ENCODE measurements at places on chromosomes 4 and X.
A peak's percentile ranks its signal among the peaks of the same experiment; 100 is the strongest.

- peak; percentile 54 for DNase-seq
These were observed 51.4 kb downstream of the NPY5R start for GRCh38 chr4:163395055-163395454.

GRCh38 chrX:26409636-26410035 is 193.7 kb downstream of the MAGEB5 start:
- DNase-seq, result peak; percentile 92

- no peak for DNase-seq
These were observed 151.1 kb downstream of the SLC7A11 start for GRCh38 chr4:138090918-138091676.

- no peak for DNase-seq
These were observed 94.4 kb upstream of the AMOT start for GRCh38 chrX:112935029-112935428.

- DNase-seq, result peak; percentile 92
These were observed 809 bp downstream of the MND1 start for GRCh38 chr4:153345012-153345981.

DNA sequence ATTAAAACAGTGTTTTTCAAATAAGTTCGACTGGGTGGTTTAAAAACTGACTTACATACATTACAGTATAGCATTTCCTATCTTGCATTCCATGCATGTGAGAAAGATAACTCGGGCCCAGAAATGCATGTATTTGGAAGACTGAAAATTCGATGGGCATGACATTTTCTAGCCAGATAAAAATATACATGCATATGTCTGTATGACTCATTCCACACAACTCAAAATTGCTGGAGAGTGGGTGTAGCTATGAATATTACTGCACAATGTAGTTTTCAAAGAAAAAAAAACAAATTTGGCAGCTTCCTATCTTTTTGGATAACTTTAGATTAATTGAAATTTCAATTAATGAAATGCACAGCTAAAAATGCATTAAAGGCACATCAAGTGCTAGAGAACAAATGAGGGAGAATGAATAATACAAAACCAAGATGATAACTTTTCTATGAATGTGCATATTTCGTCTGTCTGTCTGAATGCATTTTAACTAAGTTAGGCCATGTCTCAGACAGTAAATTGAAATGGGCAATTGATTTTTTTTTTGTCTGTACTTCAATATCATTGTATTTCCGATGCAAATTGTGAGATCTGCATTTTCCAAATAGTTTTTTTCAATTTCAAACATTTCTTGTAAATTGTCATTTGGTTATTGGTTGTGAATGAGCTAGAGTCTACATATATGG is 54.5 kb upstream of the GABRA2 start:
- peak; percentile 14 for DNase-seq

GRCh38 chr4:81211956-81212355 is 3.1 kb downstream of the PRKG2 start:
- DNase-seq, result no peak

GRCh38 chrX:45722471-45722870 is 521.8 kb upstream of the DIPK2B start:
- DNase-seq, result no peak

DNA sequence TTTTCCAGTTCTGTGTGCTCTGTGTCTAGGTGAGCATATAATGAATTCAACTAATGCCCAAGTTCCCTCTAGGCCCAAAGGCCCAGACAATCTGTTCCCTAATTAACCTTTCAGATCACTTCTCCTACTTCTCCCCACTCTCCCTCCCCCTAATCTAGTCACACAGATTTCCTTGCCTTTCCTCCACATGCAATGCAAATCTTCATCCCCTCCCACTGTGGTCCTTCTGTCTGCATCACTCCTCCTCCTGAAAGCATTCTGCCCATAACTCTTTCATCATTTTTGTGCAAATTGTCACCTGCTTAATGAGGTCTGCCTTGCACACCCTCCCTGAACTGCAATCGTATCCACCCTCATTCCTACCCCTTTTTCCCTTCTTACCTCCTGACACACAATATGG is 346.6 kb downstream of the FBXO8 start:
- DNase-seq, result no peak

GRCh38 chr4:103207673-103208072 is 9.5 kb upstream of the CENPE start:
- peak; percentile 17 for DNase-seq

DNA sequence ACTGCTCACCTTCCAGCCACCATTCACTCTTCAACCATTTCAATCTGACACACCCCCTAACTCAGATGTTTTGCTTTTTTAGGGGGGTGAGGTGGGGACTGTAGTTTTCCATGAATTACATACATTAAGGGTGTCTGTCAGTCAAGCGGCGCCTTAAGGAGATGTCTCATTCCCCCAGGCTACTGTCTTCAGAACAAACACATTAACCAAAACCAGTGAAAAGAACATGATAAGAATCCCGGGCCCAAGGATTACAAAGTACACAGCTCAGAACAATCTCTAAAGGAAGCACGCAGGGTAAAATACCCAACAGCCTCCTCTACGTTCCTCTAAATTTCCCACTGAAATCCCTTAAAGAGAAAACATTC is 62.5 kb upstream of the IRF2 start:
- peak; percentile 79 for DNase-seq

DNA sequence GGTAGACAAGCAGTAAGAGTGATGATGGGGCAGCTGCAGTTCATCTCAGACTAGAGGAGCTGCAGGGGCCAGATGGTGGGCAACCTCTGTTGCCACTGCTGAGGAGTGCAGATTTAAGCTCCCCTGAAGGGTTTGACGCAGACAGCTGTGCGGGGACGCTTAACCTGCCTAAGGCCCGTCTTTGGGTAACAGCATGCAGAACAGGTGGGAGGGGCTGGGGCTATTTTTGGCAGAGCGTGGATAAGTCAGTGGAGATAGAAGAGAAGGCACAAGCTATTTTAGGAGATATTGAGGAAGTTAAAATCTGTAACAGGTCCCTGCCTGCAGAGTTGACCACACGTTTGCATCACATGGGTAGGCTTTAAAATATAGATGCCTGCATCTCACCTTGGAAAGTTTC is 10.5 kb downstream of the CD99 start:
- no peak for DNase-seq

GRCh38 chr4:165111906-165112367 is 723 bp downstream of the TMEM192 start:
- DNase-seq, result no peak

DNA sequence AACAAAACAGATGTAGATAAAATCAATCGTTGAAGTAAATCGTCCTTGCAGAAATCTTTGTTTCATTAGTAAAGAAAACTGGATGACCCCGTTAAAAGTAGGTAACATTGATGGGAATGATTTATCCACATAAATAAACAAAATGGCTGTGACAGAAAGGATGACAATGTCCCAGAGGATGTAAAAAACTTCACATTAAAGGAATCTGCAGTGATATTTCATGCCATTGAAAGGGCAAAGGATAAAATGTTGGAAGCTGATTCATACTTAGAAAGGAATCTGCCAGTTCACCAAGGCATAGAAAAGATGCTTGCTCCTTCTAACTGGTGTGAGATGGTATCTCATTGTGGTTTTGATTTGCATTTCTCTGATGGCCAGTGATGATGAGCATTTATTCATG is 24.2 kb upstream of the EPGN start:
- no peak for DNase-seq

DNA sequence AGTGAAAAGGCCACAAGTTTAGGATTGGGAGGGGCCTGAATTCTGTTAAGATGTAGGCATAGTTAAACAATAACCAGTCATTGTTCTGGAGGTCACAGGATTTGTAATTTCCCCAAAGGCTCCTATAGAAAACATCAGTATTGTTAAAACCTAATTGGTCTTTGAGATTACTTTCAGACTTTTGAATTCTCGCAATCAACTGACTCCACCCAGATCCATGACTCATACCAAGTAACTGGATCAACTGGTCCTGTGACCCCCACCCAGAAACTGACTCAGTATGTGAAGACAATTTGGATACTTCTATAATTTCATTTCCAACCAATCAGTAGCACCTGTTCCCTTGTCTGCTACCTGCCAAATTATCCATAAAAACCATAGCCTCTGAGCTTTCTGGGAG is 28.4 kb downstream of the MAGEB16 start:
- peak; percentile 21 for DNase-seq

- no peak for DNase-seq
These were observed 255.7 kb downstream of the TMEM47 start for GRCh38 chrX:34401411-34401810.

DNA sequence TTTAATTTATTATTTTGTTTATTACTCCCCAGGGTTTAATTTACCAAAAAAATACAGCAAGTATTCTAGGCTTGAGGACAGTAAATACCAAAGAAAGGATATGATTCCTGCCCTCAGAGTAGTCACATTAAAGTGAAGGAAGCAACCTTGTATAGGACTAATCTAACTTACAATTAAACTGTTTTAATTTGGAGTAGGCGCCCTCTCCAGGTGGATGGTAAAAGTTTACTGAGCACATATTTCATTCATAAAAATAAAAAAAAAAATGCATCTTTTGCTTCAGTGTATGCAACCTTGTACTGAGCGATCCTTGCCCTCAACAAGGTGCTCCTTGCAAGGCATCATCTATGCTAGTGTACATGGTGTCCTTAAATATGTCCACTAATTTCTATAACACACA is 72.0 kb upstream of the MAGEB16 start:
- peak; percentile 67 for DNase-seq

DNA sequence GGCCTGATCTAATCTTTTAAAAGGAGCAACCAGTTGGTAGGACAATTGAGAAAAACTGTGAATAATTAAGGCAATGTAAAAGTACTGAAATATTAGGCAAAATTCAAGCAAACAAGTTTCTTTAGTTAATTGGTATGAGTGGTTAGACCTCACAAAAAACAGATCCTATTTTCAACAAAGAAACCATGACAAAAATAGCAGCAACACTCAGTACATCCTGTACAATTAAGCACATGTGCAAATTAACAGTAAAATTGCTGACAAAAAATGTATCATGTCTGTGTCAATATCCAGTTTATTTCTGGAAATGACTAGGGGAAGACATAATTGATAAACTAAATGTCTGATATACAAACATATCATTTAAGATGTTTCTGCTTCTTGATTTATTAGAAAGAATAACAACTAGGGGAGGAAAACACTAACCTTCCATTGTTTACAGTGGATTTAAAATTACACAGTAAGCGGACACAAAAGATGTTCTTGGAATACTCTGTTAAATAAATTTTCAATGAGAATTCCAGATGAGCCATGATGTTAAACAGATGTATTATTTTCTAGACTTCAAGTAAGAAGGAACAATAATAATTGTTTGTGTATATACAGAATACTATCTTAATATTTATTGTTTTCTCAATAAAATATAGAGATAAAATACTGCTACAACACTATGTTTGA is 638.9 kb downstream of the SPRY1 start:
- no peak for DNase-seq

- no peak for DNase-seq
These were observed 3.7 kb downstream of the FGD1 start for GRCh38 chrX:54492340-54492739.

DNA sequence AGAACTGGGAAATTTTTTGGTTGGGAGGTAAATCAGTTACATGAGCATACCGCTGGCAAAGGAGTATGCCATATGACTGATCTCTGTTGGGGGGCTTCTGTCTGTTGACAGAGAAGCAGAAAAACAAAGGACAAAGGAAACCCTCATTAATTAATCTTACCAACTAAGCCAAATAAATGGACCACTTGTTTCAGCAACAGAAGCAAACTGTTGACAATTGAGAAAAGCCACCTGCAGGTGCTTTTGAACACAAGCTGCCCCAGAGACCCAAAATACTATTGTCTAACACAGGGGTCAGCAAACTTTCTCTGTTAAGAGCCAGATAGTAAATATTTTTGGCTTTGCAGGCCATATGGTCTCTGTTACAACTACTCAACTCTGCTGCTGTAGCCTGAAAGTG is 7.0 kb upstream of the FRYL start:
- DNase-seq, result no peak

GRCh38 chrX:8043546-8043945 is 116.3 kb upstream of the PNPLA4 start:
- DNase-seq, result no peak

DNA sequence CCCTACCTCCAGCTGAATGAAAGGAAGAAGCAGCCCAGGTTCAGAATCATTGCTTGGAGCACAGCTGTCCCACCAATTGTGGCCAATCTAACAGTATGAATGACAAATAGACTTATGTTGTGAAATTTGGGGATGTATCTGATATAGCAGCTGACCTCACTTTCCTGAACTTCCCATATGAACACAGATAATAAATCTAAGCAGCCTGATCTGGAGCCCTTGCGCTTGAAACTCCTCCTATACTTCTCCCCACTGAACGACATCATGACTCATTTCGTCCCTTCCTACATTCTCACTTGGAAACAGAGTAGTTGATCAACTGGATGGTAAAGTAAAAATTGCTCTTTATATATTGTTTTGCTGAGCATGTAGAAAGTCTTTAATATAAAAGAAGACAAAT is 24.2 kb upstream of the AMELX start:
- peak; percentile 23 for DNase-seq

GRCh38 chrX:56219700-56220099 is 12.5 kb upstream of the KLF8 start:
- DNase-seq, result peak; percentile 20

GRCh38 chrX:23819385-23820234 is 36.6 kb downstream of the SAT1 start:
- no peak for DNase-seq

DNA sequence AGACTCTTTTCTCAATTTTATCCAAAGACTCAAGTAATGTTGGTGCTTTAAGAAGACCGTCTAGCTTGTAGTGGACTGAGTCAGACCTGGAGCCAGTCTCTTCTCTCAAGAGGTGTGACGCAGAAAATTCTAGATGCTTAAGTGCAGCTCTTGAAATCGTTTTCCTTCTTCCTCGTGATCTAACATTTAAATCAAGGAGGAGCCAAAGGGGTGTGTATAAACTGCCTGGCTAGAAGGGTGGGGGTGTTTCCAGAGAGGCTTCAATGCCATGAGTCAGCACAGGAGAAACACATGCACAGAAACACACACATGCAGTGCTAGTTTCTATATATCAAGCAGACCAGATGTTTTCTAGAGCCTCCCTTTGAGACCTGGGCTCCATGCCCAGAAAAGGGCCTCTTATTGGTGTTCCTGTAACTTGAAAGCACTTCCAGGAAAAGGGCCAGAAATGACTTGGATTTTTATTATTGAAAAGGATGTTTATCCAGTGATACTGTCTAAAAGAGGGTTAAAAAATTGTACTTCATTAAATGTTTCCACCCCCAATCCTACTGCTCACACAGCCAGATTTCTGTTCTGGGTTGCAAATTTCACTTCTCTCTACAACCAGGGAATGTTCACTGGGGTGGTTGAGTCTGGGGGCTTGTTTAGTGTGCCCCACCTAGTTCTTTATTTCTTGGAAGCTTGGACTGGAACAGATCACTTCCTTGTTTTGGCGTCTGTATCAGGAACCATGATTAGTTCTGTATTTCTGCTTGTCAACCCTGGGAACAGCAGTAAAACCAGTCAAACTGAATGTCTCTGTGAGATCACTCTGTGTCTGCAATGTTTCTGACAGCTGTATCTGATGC is at the start of gene CLIC2:
Gene CLIC2, minus strand, starts transcription at position 129 of the 851 bp plus-strand sequence. CDS start 187 bp downstream, outside the sequence.
- DNase-seq, result peak; percentile 95

- no peak for DNase-seq
These were observed 41.1 kb upstream of the DCAF8L1 start for GRCh38 chrX:28022371-28022770.

- DNase-seq, result no peak
These were observed 203.1 kb downstream of the LARP7 start for GRCh38 chr4:112840061-112840460.

GRCh38 chrX:101682723-101683122 is 23.1 kb upstream of the ARMCX2 start:
- no peak for DNase-seq

All from OCI-M1 (cell line).